Kidney tubule cell (primary cell): ENCODE measurements at places on chromosomes 5 and 9.
A peak's percentile ranks its signal among the peaks of the same experiment; 100 is the strongest.

DNA sequence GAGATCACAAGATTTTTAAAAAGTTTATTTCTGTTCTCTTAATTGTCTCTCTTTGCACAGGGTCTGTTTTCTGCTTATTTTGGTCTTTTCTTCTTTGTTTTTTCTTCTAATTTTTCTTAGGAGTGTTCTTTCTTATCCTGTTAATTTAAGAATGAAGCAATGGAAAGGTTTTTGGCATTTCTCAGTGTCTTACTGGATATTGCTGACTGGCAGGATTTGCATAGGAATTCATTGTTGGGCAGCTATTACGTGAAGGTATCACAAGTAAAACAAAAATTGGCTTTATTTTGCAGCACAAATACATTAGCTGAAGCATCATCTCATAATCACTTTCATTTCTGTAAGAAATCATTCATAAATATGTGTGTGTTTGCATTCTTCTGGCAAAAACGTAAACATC lies 566.9 kb upstream of the CDH6 start:
- no peak for DNase-seq

GRCh38 chr9:134112561-134112960 lies 23.3 kb upstream of the WDR5 start:
- no peak for DNase-seq

GRCh38 chr5:6579535-6579934 lies 53.3 kb downstream of the NSUN2 start:
- DNase-seq, result no peak

DNA sequence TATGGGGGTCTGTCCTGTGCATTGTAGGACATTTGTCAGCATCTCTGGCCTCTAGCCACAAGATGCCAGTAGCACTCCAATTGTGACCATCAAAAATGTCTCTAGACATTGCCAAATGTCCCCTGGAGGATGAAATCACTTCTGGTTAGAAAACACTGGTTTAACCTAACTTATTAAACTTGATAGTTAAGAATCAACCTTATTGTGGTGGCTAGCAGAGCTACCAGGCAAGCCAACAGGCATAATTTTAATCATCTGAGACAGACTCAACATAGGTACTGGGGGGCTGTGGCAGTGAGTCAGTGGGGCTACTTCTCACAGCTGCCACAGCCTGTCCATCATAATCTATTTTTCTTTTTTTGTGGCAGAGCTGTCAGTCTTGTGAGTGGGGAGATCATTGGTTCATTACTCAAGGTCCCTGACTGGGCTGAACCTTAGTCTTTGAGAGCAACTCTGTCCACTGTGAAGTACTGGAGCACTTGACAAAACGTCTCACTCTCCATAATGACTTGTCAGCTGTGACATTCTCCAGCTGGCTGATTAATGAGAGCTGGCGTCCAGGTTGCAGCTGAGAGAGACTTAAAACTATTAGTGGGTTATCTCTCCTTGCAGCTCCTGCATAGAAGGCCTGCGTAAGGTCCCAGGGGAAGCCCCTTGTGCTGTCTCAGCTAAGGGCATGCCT lies 107.9 kb downstream of the DCP2 start:
- DNase-seq, result peak; percentile 89

- peak; percentile 53 for DNase-seq
Observed at GRCh38 chr9:123349691-123350480, 6.1 kb upstream of the CRB2 start.

DNA sequence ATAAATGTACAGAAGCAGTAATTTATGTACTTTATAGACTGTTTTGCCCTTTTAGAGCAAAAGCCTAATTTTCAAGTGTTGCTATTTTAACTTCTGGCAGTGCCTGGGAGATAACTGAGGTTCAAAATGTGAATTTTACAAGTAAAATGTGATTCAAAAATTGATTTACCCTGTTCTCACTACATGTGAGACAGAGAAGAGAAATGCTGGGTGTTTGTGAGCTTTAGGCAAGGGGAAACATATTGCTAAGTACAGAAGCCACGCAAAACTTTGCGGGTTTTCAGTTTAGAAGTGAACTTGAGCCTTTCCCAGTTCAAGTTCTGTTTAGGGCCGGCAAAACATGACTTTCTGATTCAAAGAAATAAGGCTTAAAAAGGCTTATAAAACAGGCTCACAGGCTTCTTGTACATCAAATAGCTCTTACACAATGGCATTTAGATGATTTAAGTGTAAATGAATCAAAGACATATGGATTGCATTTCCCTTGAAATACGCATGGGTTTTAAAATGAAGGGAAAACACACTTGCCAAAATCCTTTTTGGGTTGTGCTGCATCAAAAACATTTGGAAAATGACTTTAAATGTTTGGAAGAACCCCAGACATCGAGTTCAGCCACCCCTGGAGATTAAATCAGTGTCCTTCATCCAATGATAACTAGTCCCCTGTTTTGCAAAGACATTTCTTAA lies 370.8 kb upstream of the MEF2C start:
- no peak for DNase-seq

DNA sequence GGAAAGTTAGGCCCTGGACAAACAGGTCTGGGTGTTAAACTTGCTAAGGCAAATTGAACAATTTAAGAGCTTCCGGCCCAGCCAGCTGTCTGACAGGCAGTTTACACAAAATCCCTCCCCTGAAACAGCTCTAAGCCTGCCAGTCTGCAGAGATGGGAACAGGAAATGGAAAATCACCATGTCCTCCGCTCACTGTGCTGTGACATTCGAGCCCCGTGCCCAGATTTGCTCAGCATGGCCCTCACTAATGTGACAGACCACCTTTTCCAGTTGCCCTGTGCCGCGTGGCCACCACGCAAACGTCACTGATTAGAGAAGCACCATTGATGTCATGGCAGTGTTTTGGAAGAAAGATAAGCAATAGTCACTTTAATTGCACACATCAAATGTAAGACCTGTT lies 41.0 kb downstream of the CCNJL start:
- DNase-seq, result peak; percentile 34

DNA sequence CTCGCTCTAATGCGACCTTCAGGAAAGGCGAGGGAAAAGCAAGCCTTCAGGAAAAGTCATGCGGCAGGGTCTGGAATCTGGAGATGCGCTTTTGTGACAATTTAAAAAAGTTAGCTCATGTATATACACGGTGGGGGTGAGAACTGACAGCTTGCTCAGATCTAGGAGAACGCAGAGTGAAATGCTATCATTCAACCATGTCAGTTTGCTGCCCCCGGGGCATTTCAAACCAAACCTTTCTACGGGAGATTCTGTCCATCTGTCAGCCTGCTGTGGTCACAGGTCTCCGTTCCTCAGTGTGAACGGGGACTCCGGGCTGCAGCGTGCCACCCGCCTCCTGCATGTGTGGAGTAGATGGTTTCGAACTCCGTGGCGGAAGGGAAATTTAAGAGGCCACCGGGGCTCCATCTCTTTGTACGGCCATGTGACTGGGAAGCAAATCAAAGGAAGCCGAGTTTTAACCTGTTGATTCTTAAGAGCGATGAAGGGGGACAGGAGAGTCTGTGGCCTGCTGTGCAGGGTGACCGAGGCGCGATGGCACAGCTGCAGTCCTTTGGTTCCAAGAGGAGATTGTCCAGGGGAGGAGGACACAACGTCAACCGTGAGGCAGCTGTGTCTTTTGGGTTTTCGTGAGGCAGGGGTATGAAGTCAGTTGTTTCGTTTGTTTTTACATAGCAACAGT lies 45.9 kb downstream of the OTULIN start:
- DNase-seq, result no peak

GRCh38 chr9:120257483-120257882 lies 322.5 kb downstream of the CDK5RAP2 start:
- DNase-seq, result peak; percentile 55

DNA sequence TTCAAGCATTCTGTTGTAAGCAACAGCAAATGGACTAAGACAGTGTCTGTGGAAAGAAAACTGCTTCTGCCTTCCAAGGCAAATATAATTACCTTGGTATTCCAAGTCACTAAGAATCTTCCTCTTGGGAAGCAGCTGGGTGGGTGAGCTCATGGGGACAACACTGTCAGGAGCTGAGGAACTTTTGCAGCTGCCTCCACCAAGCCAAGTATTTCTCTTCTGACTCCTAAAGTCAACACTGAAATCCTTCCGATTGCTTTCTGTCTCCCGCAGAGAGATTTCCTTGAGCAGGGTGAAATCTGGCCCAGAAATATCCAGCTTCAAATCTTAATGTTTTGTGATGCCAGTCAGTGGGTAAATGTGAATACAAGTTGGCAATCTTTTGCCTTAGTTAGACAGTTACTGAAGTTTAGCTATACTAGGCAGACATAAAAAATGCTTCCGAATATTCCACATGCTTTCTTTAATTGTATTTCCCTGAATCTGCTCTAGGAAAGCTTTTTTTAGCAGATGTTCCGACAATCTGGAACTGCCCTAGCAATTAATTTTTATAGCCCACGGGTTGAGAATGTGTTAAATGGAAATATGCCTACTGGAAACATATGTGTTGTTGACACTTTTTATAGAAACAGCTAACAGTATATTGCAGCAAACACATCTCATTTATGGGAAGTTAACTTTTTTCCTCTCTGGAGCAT lies 369.9 kb upstream of the DAB2 start:
- DNase-seq, result no peak

DNA sequence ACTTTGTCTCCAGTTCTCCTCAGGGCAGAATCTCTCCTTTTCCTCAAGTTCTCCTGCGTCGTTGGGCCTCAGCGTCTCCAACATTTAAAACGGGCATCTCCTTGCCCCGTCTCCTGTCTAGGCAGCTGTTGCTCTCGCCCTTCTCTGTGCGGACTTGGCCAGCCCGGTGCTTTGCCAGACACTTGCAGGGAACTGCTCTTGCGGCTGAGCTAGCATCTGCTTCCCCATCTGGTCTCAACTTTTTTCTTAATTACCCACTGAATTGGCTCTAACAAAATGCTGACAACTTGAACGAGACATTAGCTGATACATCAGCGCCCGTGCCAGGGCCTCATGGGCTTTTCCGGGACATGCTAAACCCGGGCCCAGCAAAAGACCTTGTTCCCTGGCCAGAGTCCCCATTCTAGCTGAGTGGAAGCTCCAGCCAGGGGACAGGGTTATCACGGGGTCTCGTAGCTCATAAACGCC lies 25.1 kb downstream of the ZNF618 start:
- DNase-seq, result no peak

GRCh38 chr9:114908104-114908622 lies 22.2 kb downstream of the TNFSF8 start:
- DNase-seq, result peak; percentile 92

DNA sequence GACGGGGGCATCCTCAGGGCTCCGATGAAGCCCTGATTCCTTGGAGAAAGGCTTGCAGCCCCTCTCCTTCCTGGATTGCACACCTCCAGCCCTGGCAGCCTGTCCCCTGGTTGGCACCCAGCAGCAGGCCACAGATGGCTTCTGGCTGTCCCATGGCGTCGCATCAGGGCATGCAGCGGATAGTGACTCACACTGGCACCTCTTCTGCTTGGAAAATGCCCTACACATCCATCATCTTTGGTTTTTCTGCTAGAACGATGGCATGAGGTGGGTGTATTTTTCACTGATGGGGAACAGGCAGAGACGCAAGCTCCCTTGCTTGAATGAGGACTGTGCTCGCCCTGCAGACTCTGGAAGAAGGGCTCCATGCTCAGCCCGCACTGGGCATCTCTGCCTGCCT lies 23.2 kb upstream of the IER5L start:
- DNase-seq, result no peak

DNA sequence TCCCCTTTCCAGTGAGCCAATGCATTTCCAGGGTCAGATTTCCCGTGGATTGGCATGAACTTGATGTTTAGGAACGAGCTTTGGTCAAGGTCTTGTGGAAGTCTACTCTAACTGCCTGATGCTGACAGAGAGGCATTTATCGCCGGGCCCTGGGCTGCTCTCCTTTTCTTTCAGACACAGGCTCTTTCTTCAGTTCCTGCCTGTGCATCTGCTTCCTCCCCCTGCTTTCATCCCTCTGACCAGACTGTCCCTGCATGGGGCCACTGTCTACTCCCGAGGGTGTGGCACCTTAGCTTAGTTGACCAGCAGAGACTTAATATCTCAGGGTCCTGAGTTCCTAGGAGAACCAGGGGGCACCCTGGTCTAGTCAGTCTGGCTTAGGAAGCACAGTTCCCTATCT lies 41.2 kb downstream of the RALGPS1 start:
- no peak for DNase-seq

DNA sequence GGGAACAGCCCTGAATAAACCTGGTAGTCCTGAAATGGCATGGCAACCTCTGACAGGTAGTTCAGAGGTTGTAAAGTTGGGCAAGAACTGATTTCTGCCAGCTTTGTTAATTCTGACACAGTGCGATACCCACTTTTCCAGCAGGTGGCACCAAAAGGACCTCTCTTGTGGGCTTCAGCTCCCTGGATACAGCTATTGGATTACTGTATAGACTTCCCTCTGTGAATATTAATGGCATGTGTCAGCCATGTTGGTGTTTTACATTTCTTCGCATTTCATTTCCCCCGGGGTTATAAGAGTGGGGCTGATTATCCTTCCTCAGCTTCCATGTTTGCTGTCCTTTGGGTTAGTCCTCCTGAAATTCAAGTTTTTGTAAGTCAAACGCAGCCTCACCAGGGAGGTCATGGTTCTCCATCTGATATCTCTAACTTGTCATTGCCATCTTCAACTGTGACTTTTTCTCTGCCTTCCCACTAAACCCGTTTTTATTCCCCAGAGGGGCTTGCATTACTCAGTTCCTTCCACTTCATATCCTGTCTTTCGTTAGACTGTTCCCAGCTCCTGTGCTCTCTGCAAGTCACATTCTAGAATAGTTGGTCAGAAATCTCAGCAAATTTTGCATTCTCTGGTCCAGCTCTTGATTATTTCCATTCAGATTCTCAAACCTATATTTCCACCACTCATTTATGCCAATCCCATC lies 135.6 kb downstream of the LIFR start:
- DNase-seq, result peak; percentile 70

DNA sequence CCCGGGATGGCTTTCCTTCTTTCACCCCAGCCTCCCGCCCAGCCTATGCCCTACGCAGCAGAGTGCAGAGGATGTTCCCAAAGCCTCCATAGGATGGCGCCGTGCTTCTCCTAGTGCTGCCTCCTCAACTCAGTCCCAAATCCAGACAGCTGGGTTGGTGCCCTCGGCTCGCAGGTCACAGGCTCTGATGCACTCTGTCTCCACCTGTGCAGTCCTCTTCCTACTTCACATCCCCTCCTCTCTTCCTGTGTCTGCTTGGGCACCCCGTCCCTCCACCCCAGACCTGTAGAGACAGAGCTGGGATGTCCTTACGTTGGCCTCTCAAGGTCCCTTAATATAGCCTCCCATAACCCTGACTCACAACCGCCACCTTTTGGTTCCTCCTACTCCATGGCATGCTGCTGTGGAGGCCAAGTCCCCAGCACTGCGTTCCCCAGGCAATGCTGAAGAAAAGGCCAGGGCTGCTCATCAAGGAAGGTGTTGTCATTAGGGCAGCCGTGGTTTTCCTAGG lies 314.4 kb downstream of the GADD45G start:
- peak; percentile 30 for DNase-seq

- DNase-seq, result no peak
Observed at GRCh38 chr9:91359083-91359482, 2.6 kb downstream of the AUH start.

DNA sequence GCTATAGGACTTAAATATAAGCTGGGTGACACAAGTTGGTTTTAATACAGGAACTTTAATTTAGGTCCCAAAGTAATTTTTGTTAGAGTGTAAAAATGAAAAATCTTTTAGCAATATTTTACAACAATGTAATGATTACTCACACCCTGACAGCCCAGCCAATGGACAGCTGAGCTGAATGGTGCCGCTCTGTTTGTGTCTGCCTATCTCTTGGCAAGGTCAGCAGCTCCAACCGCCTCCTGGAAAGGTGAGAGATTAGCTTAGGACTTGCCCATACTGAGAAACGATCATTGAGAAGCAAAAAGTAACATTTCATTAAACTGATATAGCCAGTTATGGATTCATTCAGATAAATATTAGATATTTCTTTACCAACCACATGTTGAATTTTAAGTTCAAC lies 463.6 kb upstream of the CD180 start:
- no peak for DNase-seq
